ENCODE measurements at places on chromosomes 4 and X. TPM values are rescaled to one million over a fixed set of nuclear protein-coding genes. Genes with fewer than 3 reads are reported as not detected.

NELFA gene
- 26.4 TPM for total RNA-seq

CPLX1 gene
- not detected for total RNA-seq

RGN gene
- not detected for total RNA-seq

AREG gene
- 1.9 TPM for total RNA-seq

HEPH gene
- 2.7 TPM for total RNA-seq

ZNF674 gene
- 4.3 TPM for total RNA-seq

All from HT1080 (cell line).